KBM-7 (cell line): ENCODE measurements at places on chromosomes 5 and 9.
A peak's percentile ranks its signal among the peaks of the same experiment; 100 is the strongest.

DNA sequence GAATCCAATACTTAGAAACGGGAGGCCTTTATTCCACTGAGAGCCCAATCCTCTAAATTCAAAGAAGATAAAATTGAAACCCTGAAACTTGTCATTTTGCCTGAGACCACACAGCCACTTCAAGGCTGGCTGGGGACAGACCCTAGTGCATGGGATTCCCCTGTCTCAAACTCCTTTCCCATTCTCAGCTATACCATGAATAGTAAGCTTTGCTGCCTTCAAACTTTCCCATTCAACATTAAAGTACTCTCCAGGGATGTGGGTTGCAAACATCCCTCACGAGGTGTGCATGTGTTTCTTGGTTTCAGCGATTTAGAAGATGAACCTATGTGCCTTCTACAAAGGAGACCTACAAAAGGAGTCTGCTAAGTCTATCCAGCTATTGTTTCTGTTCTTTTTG, 64.6 kb downstream of the GABRB2 start:
- no peak for DNase-seq

- DNase-seq, result no peak
Measured at GRCh38 chr5:89900346-89900745, 509.2 kb downstream of the CETN3 start.

DNA sequence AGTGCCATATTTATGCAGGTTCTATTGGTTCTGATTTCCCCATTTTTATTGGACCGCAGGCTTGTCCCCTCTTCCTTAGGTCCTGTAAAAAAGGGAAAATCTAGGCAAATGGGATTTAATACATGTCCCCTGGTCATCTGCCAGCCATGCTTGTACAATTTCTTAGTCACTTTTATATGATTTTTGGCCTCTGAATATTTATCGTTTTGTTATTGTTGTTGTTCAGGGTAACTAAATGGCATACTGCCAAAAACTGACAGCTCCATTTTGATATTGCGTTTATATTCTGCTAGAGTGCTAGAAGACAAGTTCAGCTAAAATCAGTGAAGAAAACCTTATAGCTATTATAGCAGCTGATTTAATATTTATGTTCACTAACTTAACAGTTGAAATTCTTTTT, 770.2 kb upstream of the FAM174A start:
- peak; percentile 1 for DNase-seq

DNA sequence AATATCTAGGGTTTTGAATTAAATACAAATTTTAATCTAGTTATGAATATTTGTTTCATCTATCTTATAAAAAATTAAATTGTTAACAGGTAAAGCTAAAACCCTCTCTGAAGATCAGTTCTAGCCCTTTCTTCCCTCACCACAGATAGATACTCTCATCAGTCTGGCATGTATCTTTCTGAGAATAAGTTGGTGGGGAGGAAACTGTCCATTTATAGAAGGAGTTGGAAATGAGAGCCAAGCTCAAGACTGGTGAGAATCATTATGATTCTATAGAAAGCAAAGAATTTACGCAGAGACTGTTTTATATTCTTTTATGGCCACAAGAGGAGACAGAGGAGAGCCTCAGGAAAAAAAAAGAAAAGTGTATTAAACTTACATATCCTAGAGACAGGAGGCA, 59.0 kb downstream of the STARD4 start:
- DNase-seq, result no peak

DNA sequence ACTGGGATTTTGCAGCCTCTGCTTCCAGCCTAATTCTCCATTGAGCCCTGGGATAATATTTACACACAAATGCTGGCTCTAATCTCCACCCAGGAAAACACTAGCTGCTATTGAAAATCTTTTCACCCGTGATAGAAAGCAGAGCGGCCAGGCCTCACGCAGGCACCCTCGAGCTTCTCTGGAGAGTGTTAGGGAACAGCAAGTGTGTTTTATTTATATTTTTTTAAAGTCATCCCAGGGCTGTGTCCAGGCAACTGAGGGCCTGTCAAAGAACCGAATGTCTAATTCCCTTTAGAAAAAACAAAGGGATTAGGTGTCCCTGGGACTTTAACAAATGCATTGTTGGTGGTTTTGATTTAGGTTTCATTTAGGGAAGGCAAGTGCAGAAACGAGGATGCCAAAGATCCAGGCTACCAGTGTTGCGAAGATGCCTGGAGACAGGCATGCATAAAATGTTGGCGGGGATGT, 51.2 kb upstream of the SPRY4 start:
- no peak for DNase-seq

GRCh38 chr9:114249424-114250234, 73.3 kb upstream of the ORM1 start:
- no peak for DNase-seq

GRCh38 chr9:1050125-1050895, at the start of gene DMRT2:
Gene DMRT2 (plus strand): TSS chr9:1050357. CDS start chr9:1051614, 1,257 bp downstream.
- peak; percentile 72 for DNase-seq

DNA sequence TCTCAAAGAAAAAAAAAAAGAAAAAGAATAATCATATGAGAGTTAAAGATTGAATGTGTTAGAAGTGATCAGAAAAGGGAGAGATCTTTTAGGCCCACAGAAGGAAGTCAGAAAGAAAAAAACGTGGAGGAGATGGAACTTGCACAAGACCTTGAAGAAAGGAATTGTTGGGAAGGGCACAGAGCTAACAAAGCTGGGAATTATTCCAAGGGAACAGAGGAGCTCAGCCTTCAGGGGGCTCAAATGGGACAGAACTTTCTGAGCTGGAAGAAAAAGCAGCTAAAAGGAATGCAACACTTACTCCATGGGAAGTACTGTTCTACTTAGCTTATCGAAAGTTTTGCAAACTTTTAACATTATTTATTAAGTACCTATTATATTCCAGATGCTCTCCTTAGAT, 153.4 kb upstream of the ADRA1B start:
- DNase-seq, result no peak

DNA sequence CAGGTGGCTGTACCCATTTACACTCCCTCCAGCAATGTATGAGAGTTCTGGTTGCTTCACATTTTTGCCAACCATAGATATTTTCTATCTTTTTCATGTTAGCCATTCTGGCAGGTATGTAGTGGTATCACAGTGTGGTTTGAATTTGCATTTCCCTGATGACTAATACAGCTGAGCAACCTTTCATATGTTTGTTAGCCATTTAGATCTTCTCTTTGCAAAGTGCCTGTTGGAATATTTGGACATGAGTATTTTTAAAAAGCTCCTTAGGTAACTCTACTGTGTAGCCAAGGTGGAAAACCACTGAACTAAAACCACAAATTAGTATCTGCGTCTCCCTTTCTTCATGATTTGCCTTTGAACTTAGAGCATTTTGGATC, 31.9 kb downstream of the IRF1 start:
- no peak for DNase-seq

- DNase-seq, result peak; percentile 64
Measured at GRCh38 chr9:22469928-22470544, 23.4 kb downstream of the DMRTA1 start.

GRCh38 chr9:18338042-18338441, 135.9 kb upstream of the ADAMTSL1 start:
- DNase-seq, result no peak

DNA sequence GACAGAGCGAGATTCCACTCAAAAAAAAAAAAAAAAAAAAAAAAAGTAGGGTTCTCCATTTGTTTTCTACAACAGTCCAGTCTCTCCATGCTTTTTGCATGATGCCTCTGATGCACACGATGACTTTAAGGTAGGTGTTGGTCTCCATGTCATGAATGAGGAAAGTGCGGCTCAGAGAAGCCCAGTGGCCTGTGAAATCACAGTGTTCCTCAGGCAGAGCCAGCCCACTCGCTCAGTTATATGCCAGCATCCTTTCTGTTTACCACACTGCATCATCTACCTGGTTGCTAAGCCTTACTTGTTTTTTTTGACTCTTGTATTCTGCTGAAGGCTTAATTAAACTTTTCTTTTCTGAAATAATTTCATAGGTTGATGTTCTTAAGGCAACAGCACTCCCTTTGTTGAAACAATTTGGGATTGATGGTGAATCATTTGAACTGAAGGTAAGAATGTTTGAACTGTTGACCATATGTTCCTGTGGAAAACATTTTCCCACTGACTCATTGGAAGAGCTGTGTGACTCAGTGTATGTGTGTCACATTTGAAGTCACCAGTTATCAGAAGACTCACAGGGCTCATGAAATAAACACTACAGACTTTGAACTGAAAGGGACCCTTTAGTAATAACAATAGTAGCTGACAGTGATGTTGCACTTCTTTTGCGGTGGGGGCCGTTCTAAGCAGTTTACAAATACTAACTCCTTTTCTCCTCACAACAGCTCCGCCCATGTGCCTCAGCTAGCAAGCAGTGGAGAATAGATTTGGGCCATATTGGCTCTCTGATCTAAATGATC, 40.2 kb downstream of the RCL1 start:
- no peak for DNase-seq

DNA sequence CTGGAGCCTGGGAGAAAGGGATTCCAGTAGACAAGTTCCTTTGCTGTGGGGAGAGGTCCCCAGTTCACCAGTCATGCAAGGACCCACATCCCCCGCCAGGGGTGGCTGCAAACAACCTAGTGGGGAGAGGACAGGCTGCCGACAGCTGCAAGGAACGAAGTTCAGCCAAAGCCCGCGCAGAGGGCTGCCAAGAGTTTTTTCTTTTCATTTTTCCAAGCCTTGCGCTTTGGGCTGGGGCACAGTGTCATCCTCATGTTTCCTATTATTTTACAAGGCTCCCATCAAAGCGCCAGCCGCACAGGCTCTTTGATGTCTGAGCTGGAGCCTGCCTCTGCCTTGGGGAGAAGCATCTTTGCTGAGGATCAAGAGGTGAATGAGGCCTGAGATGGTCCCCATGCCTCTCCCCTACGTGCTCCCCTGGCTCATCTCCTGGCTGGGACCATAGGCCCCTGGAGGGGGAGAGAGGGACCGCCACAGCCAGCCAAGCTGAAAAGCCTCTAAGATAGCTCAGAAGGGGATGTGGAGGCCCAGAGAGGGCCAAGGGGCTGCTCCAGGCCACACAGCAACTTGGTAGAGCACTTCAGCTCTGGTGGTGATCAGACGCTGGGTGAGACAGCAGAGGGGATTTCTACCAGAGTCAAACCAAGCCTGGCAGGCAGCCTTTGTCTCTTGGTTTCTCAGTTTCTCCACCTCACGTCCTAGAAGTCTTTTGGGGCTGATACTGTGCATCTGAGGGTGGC, 50.4 kb upstream of the SYNPO start:
- no peak for DNase-seq

DNA sequence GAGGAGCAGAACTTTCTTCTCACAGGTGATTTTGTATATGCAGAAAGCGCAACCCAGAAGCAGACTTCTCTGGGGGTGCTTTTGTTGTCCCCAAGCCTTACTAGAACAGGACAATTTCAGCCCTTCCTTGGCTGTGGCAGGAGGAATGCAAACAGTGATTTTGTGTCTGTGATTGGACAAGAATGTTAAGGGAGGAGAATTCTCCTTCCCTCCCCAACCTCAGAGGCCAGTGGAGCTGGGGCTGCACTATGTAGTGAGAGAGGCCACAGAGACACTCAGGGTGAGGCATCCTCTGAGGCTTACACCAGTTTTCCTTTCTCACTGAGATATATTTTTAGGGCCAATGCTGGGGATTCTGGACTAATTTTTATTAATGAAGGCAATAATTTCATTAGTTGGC, 58.8 kb downstream of the ZNF366 start:
- DNase-seq, result no peak
